ENCODE measurements at places on chromosomes 11 and 22.

DNA sequence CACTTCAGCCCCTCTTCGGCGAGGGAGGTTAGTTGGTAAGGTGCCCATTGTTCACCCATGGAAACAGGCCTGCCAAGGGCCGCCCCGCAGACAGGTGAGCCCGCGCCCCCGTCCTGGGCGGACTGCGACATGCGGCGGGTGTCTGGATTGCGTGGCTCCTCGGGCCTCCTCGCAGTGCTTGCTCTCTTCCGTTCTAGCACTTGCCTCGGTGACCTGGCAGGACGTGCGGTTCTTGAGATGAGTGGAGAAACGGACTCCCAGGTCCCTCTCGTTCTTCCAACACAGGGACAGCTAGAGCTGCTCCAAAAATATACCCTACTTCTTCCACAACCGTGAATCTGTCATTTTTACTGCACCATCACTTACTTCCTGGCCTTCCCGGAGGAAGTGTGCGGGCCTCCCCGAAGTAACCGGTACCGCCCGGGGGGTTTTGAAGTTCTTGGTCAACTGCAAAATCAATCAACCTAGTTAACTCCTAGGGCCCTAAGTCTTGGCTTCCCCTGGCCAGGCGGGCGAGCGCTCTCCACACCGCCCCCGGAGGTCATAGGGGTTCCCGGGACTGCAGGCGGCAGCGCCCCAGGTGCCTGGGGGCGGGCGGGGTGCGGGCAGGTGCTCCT, 745 bp upstream of the ZBTB44 start:
- DNase-seq = no peak

- no peak for DNase-seq
Observed at GRCh38 chr11:131411636-131412035, 41.2 kb downstream of the NTM start.

DNA sequence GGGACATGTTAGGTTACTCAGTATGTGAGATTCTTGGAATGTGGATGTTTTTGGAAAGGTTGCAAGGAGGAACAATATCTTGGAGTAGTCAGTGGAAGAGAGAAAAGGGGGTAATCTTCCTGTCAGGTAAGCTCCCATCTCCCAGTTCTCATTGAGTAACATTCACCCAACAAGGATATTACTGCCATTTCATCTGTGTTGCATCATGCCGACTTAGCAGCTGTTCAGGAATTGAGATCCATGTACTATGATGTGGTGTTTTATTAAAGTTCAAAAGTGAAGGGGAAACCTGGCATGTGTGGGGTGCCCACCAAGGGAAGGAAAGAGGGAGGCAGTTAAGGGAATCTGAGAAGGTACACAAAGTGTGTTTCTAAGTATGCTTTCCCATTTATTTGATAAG, 58.4 kb upstream of the RASSF10 start:
- no peak for DNase-seq

DNA sequence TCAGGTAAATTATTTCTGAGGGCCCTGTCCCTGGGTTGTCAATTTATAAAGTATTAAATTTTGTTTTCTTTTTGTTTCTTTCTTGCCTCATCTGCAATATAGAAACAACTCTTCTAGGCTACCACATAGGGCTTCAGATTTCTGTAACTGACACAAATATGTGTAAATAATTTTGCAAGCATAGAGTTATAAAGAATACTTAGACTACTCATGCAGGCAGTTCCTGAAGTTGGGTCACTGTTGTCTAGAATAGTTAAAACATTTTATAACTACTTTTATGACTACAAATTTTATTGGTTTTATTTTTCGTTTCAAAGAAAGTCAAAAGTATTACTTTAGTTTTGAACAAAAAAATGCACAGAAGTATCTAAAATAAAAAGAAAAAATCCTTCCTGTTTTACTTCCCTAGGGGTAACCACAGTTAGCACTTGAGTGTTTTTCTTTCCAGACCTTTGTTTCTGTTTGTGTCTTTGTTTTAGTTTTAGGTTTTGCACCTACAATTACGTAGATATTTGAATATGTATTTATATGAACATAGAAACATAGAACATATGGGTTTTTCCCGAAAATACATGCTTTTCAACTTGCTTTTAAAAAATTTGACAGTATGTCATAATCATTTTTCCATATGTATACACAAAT, 12.4 kb upstream of the TMEM123 start:
- no peak for DNase-seq

- DNase-seq = no peak
Observed at GRCh38 chr22:38219632-38220031, 17.8 kb downstream of the MAFF start.

DNA sequence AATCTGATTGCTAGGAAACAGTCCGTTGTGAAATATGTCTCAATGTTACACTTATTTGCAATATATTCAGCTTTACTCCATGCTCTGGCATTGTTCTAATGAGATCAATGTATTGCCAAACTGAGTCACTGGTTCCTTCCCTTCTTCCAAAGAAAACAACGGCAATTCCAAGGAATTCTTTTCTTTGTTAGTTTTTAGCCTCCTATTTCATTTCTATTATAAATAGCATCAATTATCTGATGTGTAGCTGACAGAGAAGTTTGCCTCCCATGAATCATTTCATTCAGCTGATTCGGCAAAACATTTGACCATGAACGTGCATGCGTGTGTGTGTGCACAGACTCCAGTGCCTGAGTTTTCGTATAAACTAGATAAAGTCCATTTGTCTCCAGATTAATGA, 346.8 kb downstream of the ETS1 start:
- DNase-seq = no peak

DNA sequence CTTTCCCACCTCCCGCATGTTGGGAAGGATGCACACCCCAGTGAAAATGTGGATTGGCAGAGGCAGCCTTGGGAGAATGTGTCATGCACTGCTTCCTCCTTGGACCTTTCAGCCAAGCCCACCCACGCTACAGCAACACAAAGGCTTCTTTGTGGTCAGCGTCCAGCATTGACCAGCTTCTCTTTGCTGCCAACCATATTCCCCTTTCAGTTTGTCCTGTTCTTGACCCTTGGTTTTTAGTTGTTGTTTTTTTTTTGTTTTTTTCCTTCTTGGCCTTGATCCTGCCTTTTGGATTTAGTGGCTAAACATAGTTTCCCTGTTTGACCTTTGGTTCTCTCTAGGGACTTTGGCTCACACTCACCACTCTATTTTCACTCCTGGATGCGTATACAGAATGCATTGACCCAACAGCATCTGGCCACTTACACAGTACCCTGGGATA, 573.6 kb downstream of the INSC start:
- DNase-seq = no peak

DNA sequence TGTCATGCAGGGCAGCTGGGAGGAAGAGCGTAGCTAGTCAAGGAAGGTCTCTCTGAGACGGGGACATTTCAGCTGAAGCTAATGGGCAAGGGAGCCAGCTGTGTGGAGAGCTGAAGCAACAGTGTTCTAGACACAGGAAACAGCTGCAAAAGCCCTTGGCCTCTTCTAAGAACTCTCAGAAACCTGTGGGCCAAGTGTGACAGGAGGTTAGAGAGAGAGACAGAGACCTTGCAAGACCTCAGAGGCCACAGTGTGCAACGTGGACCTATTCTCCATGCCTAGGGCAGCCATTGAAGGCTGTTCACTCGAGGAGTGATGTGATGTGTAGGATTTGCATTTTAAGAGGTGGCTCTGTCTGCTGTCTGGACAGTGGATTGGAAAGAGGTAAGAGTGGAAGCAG, 48.7 kb upstream of the TNRC6B start:
- no peak for DNase-seq

DNA sequence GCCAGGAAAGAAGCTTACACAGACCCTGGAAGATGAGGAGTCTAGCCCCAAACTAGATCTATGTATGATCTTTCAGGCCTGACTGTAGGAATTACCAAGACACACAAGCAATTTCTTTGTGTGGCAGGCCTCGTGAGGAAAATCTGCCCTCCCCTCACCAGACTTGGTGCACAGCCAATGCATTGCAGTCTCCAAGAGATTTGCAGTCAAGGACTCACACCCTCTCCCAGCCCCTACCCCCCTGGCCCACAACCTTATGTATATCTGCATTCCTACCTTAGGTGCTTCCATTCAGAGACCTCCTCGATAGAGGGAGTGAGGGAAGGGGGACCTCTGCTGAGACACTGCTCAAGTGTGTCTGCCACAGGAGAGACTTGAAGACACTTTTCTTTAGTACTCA, 9.8 kb downstream of the OR8B12 start:
- DNase-seq = no peak

DNA sequence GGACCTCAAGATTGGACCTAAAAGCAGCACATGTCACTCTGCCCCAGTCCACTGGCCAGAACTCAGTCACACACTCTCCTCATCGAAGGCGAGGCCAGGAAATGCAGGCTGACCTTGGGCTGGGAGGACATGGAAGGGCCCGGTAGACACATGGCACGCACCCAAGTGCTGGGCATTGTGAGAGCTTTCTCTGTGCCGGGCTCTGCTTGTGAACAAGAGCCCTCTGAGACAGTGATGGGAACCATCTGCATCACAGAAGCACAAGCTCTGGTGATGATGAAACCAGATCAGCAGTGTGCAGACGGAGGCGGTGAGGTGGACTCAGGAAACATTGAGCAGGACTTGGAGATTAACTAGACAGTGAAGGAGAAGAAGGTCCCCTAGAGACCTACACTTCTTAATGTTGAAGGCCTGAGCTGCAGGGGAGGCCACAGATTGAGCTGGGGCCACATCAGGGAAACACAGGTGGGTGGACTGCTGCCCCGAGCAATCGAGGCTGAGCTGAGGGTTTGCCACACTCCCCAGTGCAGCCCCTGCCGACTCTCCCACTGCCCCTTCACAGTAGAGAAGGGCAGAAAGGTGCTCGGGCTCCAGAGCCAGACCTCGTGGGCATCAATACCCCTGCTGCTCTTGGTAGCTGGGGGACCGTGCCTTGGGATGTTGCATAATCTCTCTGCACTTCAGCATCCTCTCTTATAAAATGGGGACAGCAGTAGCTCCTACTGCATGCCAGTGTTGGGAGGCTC, 1460.5 kb downstream of the TBC1D22A start:
- no peak for DNase-seq

DNA sequence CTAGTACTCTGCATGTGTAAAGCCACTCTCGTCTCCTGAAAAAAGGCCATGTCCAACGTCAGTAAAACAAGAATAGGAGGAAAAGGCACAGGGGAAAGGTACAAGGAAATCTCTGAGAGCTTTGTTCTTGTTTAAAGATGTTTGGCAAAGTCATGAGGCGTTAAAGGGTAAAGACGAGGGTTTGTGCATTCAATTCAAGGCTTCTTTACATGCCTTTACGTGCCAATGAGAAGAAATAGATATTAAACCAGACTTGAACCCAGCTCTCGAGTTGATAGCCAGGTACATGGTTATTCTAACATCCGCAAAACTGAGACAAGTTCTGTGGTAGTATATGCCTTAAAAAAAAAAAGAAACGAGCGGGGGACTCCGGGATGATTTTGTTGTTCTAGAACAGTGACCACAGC, 704 bp upstream of the CFL1 start:
- DNase-seq = no peak

- DNase-seq = peak; percentile 73
Observed at GRCh38 chr11:78646564-78647185, 72.0 kb upstream of the NARS2 start.

- DNase-seq = no peak
Observed at GRCh38 chr22:39379756-39380730, 19.5 kb upstream of the TAB1 start.

- no peak for DNase-seq
Observed at GRCh38 chr11:33317662-33318061, 60.5 kb downstream of the HIPK3 start.

- no peak for DNase-seq
Observed at GRCh38 chr11:61280883-61281580, 14.1 kb downstream of the VWCE start.

GRCh38 chr11:129842138-129842537, 26.5 kb downstream of the TMEM45B start:
- DNase-seq = no peak

- DNase-seq = no peak
Observed at GRCh38 chr11:70506986-70507385, 108.7 kb downstream of the CTTN start.

- DNase-seq = no peak
Observed at GRCh38 chr11:75558939-75559843, 2.9 kb upstream of the SERPINH1 start.

- DNase-seq = no peak
Observed at GRCh38 chr22:44002997-44003396, 21.1 kb upstream of the PARVB start.

DNA sequence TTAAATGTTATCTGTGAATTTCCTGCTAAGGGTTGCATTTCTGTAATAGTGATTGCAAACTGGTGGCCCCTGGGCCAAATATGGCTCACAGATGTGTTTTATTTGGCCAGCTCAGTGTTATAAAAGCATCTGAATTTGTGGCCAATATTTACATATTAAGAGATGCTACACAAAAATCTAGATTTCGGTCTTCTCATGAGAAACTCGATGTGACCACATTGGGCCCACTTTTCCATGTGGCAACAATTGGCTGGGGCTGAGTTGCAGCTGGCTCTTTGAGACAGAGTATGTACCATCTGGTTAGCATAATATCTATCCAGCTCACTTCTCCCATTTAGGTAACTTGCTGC, 244.5 kb upstream of the POU2AF2 start:
- no peak for DNase-seq

DNA sequence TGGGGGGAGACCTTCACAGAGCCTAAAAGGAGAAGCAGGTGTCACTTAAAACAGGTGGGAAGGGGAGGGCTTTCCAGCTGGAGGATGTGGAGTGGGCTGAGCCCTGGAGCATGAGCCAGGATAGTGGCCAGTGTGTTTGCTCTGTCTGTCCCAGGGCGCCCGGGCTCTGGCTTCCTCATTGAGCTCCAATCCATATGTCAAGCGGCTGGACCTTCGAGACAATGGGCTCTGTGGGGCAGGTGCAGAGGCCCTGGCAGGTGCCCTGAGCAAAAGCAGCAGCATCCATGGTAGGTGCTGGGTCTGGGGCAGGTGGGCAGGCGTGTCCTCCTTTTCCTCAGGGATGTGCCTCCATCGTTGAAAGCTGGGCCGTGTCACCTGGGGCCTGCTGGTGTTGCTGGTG, 2.0 kb downstream of the LRRC74B start:
- DNase-seq = no peak

DNA sequence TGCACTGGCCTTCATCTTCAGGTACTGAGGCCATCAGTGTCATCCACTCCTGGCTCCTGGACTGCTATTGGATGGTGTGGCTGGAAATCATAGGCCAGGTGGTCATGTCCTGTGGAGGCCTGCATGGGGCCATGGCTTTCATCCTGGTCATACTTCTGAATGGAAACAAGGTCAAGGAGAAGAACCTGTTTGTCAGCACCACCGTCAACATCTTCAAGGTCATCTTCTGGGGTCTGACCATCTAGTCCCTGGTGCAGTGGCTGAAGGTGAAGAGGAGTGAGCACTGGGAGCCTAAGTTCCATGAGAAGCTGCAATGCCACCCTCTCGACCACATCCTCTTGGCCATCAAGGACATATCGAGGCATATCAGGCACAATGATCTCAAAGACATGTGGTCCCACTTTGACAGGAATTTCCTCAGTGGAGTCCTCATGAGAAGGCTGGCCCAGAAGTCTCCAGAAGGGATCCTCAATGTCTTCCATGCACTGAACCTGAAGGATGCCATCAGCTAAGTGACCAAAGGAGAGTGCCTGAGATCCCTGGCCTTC, 120.0 kb upstream of the SERPIND1 start:
- DNase-seq = no peak

GRCh38 chr11:102269927-102270326, 47.4 kb upstream of the BIRC3 start:
- DNase-seq = no peak

- no peak for DNase-seq
Observed at GRCh38 chr11:9962722-9963121, 298.8 kb downstream of the SWAP70 start.

- no peak for DNase-seq
Observed at GRCh38 chr11:64284962-64285884, at the start of gene GPR137. TSS of gene GPR137 (plus strand) at chr11:64285848. CDS start at chr11:64286525, 677 bp downstream.

Measured in NCI-H526 (cell line).